Stimulated activated CD4-positive, alpha-beta T cell treated with anti-CD3 and anti-CD28 coated beads, TNF-alpha, amount 100 ng/mL, for 1 hour (primary cell): ENCODE measurements at places on chromosomes 13 and 19.
A peak's percentile ranks its signal among the peaks of the same experiment; 100 is the strongest.

GRCh38 chr19:54464044-54464629, 559 bp upstream of the LENG9 start:
- DNase-seq = peak; percentile 43

GRCh38 chr19:32642771-32643170, 32.2 kb downstream of the ANKRD27 start:
- DNase-seq = peak; percentile 11

DNA sequence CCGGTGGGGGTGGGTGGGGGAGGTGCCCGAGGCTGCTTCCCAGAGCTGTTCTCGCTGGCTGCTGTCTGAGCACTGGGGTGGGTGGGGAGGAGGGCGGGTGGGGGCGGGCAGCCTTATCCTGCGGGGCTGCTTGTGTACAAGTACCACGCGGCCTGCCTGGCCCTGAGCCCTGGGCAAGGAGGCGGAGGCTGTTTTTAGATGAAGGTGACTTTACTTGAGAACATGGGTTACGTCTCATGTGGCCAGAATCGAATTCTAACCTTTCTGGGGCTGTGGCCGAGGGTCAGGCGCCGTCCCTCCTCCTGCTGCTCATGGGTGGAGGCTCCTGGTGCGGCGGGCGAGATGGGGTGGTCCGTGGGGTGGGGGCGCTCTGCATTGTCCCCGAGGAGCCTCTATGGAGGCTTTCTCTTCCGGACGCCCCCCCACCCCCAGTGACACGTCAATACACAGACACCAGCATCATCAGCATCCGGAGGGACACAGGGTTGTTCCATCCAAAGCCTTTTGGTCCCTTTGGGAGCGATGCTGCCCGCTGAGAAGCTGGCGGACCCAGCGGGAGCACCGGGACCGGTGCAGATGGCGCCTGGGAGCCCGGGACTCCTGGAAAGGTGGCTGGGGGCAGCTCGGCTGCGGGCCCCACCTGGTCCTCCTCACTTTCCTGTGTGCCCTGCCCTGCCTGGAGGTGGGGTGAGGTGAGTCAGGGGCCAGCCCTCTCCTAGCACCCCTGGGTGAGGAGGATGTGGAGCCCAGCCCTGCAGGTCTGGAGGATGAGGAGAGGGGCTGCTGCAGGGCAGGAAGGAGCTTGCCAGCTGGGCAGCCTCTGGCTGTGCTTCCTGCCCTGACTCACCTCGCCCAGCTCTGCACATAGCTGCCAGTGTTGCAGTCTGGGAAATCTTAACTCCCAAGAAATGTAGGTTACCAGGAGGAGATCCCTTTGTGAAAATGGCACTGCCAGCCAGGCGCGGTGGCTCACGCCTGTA, 3.4 kb downstream of the BSG start:
- no peak for DNase-seq

- DNase-seq = no peak
These were observed 1047.9 kb upstream of the SLC10A2 start for GRCh38 chr13:104114101-104114500.

DNA sequence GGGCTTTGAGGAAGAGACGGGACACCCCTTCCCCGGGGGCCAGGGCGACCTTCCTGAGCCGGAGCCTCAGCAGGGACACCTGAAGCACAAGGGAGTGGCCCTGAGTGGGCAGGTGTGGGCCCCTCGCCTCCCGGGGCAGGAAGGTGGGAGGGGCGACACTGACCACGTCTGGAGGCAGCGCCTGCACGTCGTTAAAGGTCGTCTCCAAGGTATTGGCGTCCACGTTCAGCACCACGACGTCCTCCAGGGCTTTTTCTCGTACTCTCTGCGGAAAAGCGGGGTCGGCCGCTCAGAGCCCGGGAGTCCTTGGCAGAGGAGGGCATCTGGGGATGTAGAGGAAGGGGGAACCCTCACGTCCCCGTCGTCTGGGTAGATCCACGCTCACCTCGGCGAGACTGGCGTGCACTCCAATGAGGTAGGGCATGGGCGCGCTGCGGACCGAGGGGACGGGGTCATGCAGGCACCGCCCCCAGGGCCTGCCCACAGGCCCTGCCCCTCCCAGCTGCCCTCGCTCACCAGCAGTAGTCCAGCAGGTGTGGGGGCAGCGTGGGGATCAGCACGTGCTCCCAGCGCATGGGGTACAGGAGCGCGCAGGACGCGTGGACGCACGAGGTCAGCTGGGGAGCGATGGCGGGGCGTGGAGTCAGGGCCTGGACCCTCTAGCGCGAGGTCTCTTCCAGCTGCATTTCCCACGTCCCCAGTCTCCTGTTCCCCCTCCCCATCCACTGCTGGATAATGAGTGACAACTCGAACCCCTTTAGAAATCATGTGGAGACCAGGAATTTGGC, 6.1 kb downstream of the DENND1C start:
- no peak for DNase-seq

- no peak for DNase-seq
These were observed 52.4 kb upstream of the C1QTNF9B start for GRCh38 chr13:23949736-23950135.

DNA sequence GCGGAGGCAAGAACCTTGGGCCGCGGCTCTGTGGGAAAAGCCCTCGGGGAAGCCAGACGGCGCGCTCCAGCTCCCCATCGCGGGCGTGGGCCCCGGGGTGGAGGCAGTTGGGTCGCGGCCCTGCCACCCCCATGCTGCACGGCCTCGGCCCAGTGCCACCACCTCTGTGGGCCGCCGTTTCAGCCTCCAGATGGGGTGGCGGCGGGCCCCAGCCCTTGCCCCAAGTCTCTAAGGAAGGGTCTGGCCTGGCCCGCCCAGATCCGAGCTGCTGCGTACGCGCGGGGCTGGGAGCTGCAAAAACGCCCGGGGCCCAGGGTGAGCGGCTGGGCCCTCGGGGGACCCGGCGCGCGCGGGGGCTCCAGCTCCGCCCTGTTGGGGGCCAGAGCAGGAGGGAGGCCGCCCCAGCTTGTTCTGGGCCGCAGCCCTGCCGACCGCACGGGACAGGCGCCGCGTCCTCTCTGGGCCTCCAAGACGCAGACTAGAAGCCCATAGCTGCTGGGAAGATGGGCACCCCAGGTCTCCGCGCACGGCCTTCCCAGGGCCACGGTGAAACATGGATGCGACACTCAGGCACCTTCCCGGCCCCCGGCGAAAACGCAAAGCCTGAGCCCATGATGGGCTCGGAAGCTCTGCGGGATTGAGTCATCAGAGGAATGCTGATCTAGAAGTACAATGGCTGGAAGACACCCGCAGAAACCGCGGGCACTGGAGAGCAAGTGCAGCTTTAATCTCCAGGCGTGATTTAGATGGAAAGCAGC, 110.1 kb downstream of the KCTD15 start:
- no peak for DNase-seq

DNA sequence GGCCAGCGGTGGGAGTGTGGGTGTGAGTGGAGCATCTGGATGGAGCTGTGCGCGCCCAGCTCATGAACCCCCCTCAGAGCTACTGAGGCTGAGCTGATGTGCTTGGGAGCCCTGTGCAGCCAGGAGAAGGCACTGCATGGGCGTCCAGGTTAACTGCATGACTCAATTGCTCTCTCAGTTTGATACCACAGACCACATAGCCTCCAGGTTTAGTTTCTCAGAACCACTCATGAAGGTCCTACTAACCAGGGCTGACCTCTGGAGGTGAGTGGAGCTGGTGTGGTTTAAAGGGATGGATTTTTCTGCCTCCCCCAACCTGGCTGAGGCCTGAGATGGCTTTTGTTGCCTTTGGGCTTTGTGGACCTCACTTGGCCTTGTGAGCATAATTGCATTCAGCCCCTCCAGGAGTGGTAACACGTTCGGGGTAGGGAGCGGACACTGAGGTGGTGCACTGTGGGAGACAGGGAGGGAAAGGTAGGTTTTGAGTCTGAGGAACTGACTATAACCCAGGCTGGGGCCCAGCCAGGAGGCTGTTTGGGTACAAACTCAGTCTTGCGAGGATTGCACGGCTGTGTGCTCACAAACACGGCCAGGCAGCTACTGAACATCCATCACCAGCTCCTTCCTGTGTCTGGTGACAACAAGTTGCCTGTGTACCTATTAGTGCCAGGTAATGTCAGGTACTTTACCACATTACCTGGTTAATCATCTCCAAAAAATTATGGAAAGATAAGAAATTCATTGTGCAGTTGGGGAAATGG, 97.5 kb downstream of the RGCC start:
- DNase-seq = no peak

DNA sequence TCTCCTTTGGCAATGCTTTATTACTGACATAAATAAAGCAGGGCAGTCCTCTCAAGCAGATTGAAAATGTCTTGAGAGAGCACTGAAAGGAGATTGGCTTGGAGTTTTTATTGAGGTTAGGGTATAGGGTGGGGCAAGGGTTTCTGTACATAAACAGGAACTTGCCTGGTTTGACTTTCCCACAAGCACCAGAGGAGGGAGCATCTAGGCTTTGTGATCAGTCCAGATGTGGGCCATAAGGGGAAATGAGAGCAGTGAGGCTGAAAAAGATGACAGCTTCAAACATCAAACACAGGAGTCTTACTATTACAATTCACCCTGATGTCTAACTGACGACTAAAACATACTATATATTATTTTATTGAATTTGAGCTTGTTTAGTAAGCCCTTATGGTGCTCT, 260.9 kb downstream of the MTUS2 start:
- no peak for DNase-seq

DNA sequence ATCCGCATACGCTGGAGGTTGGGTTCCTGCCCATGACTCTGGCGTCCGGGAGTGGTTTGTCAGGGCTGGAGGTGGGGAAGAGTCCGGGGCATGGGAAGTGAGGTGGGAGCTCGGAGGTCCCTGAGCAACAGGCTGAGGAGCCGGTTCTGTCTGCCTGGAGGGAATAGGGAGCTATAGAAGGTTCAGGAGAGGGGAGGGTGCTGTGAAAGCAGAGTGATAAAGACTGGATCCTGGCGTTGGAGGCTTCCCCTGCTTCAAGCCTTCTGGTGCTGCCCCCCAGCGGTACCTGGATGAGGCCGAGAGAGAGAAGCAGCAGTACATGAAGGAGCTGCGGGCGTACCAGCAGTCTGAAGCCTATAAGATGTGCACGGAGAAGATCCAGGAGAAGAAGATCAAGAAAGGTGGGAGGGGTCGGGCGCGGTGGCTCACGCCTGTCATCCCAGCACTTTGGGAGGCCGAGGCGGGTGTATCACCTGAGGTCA, 2.6 kb downstream of the HMG20B start:
- no peak for DNase-seq

DNA sequence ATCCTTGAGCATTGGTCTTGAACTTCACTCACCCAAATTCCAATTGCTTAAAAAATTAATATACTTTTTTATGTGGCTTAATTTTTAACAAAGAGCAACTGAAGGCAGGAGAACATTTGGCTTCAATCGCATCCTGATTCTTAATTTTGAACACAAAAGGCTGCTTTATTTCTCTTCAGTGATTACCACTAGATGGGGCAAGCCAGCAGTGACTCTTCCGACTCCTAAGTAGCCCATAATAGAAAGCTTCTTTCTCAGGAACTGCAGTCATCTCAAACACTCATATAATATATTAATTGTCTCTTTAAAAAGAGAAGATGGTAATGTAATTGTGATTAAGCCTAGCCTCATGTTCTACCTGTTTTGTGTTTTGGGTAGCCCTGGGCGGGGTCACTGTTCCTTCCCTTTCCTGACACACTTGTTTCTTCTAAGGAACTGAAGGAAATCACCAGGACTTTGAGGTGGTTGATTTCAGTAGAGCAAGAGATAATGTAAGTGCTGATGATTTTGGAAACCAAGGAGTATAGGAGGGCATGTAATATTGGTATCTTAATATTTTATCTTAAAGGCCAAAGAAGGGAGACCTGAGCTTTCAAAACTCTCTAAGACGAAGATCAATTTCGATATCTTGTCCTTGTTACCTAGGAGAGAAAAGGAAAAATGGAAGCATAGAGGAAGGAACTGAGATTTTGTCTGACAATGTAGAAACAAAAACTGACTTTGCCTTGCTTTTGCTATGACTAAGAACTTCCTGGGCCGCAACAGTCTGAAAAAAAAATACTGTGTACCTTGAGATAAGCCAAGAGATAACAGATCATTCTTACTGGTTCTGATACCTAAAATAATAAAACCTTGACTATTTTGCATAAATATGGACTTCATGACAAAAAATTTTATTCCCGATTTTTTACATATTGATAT, 73.1 kb downstream of the TNFSF13B start:
- no peak for DNase-seq

DNA sequence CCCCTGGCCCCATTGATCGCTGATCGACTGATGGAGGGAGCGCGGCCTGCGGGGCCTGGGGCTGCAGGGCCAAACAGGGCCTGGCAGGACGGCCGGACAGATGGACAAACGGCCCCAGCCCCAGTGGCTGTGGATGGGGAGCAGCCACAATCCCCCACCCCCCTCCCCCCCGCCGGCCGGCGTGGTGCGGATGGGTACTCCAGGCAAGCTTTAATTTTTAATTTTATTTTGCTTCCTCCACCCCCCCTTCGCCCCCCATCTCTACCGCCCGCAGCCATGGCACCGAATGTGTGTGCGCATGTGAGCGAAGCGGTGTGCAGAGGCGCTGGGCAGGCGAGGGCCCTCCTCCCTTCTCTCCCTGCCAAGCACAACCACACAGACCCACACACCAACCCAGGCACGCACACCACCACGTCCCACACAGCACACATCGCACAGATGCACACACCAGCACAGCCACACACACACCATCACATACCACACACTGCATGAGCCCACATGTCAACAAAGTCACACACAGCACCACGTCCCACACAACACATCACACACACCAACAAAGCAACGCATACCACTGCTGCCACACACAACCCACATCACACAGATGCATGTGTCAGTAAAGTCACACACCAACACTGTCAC, 12.4 kb downstream of the ERFL start:
- no peak for DNase-seq

- DNase-seq = no peak
These were observed 21.7 kb downstream of the ZNF613 start for GRCh38 chr19:51948975-51949374.

- DNase-seq = no peak
These were observed 2.0 kb upstream of the MAB21L1 start for GRCh38 chr13:35478271-35479037.

- DNase-seq = no peak
These were observed 151.7 kb upstream of the TSHZ3 start for GRCh38 chr19:31500946-31501345.

DNA sequence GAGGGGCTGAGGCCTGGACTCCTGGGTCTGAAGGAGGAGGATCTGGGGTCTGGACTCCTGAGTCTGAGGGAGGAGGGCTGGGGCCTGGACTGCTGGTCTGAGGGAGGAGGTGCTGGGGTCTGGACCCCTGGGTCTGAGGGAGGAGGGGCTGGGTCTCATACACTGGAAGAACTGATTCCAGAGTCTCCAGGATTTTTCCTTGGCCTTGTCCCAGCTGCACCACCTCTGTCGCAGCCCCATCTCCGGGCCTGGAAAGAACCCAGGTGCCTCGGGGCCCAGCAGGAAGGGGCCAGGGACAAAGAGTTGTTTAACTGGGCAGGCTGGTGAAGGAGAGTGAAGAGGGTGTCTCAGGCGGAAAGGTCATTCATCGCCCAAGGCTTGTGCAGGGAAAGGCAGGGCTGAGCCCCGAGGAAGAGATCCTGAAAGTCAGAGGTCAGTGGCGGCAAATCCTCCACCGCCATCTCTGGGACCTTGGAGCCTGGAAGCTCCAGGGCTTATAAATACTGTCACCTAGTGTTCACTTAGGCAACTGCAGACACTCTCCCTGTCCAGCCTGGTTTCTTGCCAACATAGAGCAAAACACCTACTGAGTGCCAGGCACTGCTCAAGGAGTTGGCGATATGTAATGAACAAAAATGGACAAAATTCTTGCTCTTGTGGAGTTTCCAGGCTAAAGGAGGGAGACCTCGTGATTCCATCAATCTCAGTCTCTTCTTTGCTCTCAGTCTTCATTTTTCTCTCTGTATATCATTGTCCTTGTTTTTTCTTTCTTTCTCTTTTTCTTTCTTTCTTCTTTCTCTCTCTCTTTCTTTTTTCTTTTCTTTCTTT, 4.4 kb upstream of the KCNN4 start:
- DNase-seq = no peak

- DNase-seq = no peak
These were observed 2.0 kb downstream of the REX1BD start for GRCh38 chr19:18590273-18591272.
